Cerebellar nuclear complex (tissue), 1 donor: ENCODE measurements at places on chromosomes 3 and 15.

GRCh38 chr15:29518442-29518841 is 248.8 kb upstream of the NSMCE3 start:
- no peak for DNase-seq

- DNase-seq = no peak
Observed at GRCh38 chr3:195319060-195319459, 48.1 kb upstream of the XXYLT1 start.

DNA sequence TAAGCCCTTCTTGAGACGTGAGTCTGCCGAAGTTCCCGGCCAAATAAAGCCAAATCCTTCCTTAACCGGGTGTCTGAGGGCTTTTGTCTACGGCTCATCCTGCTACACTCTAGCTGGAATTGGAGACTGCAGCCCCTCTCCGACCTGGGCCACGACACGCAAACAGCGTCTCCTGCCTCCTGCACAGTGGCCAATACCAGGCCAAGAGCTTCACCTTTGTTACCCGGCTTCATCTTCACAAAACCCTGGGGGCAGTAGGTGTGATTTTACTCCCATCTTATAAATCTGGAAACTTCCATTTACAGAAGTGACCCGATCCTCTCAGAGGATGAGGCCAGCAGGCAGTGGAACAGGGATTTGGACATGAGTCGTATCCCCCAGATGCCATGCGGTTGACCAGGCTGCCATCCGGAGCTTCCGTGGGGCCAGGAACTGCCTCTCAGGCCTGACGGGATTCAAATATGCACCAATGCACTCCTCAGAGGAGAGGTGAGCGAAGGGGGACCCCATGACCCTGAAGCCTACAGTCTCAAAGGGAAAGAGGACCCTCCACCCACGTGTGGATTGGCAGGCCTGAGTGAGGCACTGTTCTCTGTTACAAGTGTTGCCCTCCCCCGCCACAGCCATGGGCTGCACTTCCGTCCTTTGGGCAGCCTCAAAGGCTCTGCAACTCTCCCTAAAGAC is 53.2 kb upstream of the KLF13 start:
- no peak for DNase-seq

- no peak for DNase-seq
Observed at GRCh38 chr15:74417670-74418069, 16.1 kb downstream of the SEMA7A start.

DNA sequence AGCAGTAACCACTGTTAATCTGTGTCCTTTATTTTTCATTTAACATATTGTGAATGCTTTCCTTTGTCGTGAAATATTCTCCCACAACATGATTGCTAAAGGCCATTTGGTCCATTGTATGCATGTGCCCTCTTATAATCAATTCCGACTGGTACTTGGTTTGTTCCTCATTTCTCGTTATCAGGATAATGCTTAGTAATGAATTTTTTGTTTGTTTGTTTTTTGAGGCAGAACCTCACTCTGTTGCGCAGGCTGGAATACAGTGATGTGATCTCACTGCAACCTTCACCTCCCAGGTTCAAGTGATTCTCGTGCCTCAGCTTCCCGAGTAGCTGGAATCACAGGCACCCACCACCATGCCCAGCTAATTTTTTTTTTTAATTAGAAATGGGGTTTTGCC is 22.0 kb downstream of the SPATA12 start:
- DNase-seq = no peak

- DNase-seq = no peak
Observed at GRCh38 chr3:31596176-31596575, 63.5 kb downstream of the STT3B start.

DNA sequence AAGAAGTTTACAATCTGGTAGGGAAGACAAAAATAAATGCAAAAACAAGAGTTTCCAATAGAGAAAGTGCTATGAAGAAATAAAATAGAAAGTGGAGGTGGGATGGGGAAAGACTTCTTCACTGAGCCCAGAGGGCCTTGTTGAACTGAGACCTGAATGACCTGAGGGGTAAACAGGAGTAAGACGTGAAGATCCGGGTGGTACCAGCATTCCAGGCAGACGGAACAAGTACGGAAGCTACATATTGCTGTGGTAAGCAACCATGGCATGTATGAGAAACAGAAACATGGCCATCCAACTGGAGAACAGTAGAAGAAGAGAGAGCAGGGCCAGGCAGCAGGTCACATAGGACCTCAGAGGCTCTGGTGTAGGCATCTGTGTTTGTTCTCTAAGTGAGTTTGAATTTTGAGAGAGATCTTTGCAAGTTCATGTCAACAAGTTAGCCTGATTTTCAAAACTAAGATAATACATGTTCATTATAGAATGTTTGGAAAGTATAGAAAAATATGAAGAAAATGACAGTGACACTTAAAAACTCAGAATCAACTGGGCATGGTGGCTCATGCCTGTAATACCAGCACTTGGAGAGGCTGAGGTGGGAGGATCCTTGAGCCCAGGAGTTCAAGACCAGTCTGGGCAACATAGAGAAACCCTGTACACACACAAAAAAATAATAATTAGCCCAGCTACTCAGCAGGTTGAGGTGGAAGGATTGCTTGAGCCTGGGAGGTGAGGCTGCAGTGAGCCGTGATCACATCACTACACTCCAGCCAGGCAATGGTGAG is 64.3 kb downstream of the SLC49A4 start:
- DNase-seq = no peak

GRCh38 chr15:29618586-29618985 is 203.7 kb downstream of the TJP1 start:
- no peak for DNase-seq

DNA sequence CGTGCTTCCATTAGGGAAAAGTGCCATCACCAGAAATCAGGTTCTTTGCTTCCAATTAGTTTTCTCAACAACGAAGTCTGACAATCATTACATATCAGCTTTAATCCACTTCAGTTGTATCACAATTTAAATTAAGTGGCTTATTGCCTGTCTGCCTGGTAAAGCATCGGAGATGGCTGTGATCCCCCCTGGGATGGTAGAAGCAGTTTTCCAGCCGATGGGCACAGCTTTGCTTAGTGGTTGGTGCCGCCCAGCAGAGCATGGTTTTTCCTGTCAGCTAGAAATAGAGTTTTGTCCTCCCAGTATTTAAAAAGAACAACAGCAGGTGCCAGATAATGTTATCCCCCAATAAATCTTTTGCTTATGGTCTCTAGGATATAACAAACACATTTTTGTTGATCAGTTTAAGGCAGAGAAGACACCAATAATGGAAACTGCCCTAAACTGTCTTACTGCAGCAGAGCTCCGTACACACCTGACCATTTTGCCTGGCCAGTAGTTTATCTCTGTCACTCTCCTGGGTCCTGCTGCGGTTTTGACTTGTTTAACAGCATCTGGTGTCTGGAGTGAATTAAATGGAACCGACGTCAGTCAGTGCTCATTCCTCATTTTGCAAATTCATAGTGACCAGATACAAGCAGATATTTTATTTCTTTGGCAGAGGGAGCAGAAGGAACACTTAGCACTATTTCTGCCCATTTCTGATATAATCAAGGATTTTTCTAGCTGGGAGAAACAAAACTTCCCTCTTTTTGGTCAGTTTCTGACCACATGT is 79.1 kb downstream of the SLC49A4 start:
- no peak for DNase-seq
